A172 (cell line): ENCODE measurements at places on chromosomes 2 and 18. TPM values are rescaled to one million over a fixed set of nuclear protein-coding genes. Genes with fewer than 3 reads are reported as not detected.

GRCh38 chr18:32242395-32242794 lies 52.6 kb downstream of the MEP1B start:
- DNase-seq = no peak

GRCh38 chr2:150640039-150640438 lies 152.6 kb upstream of the RND3 start:
- DNase-seq = no peak

DNA sequence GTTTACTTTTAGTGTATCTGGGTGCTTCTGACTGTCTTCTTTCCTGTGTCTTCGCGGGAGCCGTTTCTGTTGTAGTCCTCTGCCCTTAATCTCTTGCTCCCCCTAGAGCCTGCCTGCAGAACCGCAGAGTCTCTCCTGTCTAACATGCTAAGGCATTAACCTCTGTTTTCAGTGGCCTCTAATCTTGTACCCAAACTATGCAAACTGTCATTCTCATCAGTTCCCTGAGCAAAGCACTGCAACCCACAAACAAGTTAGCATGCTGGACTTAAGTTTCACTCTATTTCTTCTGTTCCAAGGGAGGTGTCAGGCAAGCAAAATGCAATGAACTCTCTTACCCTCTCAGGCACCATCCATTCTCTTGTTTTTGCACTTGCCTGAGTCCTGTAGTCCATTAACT lies 138.4 kb downstream of the OTX1 start:
- DNase-seq = peak; percentile 8

GRCh38 chr2:216858312-216858711 lies 1.6 kb downstream of the TNP1 start:
- no peak for DNase-seq

DNA sequence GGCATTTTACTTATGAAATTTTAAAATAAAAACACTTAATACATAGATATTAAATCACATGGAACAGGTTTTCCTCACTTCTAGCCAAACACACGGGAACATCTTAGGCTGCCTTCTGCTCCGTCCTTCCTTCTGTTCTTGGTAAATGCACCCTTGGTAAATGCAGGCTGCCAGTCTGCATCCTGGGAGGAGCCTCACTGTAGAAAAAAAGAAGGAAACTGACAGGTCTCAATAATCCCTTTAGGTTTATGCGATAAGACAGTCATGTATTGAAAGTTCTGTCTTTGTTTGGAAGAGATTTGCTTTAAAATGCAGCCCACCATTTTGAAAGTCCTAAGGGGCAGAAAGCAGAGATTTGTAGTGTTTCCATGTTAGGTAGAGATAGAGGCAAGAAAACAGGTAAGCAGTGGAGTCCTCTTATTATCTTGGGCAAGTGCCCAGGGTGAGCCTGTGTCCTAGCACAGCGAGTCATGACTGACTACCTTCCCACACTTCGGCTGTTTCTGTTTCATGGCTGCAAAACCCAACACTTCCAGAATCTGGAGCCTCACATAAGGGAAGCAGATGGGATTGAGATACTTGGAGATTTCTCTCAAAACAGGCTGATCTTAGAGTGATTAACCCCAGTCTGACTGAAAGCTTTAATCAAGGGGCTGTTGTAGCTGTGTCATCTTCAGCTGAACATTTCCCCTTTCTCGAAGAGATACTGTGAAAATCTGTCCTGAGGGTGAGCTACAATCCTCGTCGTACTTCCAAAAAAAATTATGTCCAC lies 131.4 kb upstream of the MAP3K20 start:
- DNase-seq = no peak

DNA sequence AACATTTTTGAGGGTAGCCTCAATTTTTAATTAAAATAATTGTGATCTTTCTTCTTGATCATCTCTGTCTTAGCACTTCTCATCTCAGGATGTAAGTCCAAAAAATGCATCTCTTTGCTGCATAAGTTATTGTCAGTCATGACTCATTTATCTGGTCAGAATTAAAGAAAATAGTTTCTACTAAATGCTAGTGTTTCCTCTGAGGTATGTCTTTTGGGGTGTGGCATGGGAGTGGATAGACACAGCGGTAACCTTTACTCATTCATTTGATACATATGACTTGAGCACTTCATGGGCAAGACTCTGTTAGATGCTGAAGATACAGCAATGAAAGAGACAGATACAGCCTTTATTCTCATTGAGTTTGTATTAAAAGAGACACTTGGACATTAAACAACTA lies 284.7 kb downstream of the IRS1 start:
- peak; percentile 64 for DNase-seq

DNA sequence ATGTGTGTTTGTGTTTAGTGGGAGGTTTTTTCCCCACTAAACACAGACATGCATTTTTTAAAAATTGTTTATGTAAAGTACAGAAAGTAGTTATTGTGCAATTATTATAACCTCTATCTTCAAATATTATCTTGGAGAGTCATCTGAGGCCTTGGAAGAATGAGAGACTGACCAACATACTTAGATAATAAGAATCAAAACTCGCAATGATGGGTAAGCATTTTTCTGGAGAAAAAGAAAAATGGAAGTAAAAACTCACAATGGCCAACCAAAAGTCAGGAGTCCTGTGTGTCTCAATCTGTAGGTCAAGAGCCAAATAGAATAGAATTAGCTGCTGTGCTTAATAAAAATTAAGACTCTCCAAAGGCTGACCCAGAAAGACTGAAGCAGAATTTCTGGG lies 43.0 kb downstream of the MEMO1 start:
- no peak for DNase-seq

DNA sequence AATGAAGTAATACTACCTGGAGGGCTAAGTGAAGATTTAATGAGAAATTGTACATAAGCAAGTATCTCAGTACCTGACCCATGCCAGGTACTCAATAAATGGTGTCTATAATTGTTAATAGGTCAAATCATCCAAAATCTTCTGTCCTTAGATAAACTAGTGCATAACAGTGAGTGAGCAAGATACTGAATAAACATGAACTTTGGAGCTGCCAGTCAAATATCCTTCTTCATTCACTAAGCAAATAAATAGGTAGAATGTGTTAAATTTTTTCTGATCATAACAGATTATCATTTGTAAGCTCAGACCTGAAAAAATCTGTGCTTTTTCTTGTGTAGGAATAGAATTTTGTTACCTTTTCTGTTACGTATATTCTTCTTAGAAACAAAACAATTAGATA lies 39.6 kb downstream of the RAB3GAP1 start:
- no peak for DNase-seq

GRCh38 chr2:57850415-57851130 lies 196.0 kb upstream of the VRK2 start:
- DNase-seq = no peak

DNA sequence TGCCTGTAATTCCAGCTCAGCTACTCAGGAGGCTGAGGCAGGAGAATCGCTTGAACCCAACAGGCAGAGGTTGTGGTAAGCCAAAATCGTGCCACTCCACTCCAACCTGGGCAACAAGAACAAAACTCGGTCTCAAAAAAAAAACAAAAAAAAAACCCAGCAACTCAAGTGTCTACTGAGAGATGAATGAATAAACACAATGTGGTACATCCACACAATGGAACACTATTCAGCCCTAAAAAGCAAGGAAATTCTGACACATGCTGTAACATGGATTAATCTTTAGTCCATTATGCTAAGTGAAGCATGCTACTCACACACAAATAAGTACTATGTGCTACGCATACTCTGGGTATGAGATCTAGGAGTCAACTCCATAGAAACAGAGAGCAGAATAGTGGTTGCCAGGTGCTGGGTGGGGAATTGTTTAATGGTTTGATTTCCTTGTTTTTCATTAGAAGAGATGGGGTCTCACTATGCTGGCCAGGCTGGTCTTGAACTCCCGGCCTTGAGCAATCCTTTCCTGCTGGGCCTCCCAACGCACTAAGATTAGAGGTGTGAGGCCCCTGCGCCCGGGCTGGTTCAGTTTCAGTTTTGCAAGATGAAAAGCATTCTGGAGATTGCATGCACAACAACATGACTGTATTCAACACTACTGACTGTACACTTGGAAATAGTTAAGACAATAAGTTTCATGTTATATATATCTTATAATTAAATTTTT lies 15.9 kb downstream of the SMPD4 start:
- DNase-seq = no peak

- no peak for DNase-seq
Measured at GRCh38 chr2:105631922-105632321, 112.8 kb upstream of the NCK2 start.

- no peak for DNase-seq
Measured at GRCh38 chr2:240946654-240947053, 40.5 kb downstream of the CROCC2 start.

DNA sequence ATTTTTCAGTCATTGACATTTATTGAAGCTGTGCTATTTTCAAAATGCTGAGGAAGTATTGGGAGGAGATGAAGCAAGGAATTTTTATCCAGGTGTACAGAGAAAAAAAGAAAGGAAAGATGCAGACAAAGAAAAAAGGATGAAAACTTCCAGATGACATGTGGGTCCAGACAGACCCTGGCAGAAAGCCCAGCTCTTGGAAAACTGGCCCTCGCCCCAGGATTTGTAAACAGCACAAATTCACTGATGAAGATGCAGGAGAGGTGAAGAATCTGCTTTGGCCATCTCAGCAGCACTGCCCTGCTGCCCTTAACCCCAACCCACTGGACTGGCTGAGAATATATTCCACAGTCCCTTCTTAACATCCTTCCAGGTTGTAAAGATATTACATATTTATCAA lies 12.5 kb downstream of the TACR1 start:
- no peak for DNase-seq

DNA sequence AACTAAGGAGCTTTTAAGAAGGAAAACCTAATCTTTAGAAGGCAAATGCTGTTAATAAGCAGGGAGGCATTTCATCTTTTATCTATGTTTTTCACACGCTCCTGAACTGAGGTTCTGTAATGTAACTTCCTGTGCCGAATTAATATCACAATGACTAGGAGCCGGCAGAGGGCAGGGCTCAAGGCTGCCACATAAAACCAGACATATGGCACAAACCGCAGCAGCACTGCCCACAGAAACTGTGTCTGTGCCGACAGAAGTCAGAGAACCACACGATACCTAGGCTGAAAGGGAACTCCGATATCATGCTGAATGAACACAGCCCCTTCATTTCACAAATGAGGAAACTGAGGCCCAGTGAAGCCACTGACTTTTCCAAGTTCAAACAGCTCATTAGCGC lies 112.1 kb downstream of the EIPR1 start:
- no peak for DNase-seq

DNA sequence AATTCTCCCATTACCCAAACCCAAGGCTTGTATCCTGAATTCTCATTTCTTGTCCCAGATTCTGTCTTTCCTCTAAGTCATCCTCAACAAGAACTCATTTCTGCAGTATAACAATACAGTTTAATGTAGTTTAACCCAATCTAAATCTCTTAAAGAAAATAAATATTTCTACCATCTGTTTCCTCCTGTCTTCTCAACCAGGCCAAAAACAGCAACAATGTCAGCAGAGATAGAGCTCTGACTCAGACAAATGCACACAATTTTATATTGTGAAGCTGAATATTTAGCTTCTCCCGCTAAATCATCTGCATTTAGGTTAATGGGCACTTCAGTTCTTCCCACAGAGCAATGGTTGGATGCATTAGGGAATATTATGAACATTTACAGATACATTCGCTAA lies 35.7 kb upstream of the KYNU start:
- DNase-seq = no peak

DNA sequence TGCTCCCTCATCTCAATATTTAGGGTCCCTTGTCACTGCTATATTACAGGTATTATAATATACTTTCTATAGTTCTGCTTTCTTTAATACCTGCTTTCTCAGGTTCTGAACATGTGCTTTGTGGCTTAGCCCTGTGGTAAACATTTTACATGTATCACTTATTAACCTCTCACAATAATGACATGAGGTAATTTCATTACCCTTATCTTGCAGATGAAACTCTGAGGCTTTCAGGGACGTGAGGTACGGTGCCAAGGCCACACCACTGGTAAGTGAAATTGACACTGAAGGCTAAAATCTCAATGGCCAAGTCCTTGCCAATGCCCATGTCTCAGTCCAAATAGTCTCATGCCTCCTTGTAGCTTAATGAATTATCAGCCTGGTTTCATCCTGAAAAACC lies 21.7 kb downstream of the LINC00305 start:
- DNase-seq = no peak

GRCh38 chr2:216916956-216917650 lies 57.2 kb upstream of the TNP1 start:
- no peak for DNase-seq

GRCh38 chr2:133167990-133168389 lies 400.3 kb downstream of the NCKAP5 start:
- DNase-seq = no peak

- no peak for DNase-seq
Measured at GRCh38 chr2:179177694-179178093, 86.9 kb downstream of the SESTD1 start.

- DNase-seq = peak; percentile 29
Measured at GRCh38 chr2:233600386-233600785, 17.0 kb upstream of the UGT1A8 start.

- no peak for DNase-seq
Measured at GRCh38 chr2:37782155-37782673, 110.8 kb upstream of the CDC42EP3 start.

GRCh38 chr2:10300997-10301940 lies 1.4 kb upstream of the HPCAL1 start:
- DNase-seq = no peak

- DNase-seq = no peak
Measured at GRCh38 chr2:104755026-104755878, 98.7 kb upstream of the POU3F3 start.

DNA sequence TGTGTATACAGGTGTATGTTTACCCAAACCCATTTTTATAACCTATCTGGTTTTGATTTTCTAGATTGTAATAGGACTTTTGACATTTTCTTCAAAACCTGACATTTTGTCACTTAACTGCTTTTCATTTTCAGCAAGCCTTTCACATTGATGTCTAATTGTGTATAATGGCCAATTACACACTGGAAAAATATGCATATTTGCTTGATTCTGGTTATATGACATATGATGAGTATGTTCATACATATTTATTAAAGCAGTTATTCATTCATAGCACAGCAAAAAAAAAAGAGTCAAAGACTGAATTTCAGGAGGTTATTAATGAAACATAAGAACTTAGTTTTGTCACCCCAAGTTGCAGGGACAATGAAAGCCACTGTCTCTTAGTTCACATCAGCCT lies 307.7 kb upstream of the TNP1 start:
- no peak for DNase-seq

Gene FZD7
- 8.6 and 10.8 TPM in 2 replicates for total RNA-seq

Gene RGPD3
- total RNA-seq = 0.21 and 0.36 TPM in 2 replicates

Gene CKAP2L
- 18.0 and 21.0 TPM in 2 replicates for total RNA-seq

Gene C2orf78
- total RNA-seq = not detected in 2 replicates

Gene FBLN7
- 1.5 and 2.9 TPM in 2 replicates for total RNA-seq

Gene MROH2A
- total RNA-seq = 0.48 TPM in 1 of 2 replicates, not detected in the other

Gene PPP4R3B
- 58.3 and 58.6 TPM in 2 replicates for total RNA-seq

Gene CDCA7
- 7.5 and 11.4 TPM in 2 replicates for total RNA-seq

Gene UGT1A3
- total RNA-seq = not detected in 2 replicates

Gene HES6
- 28.6 and 31.7 TPM in 2 replicates for total RNA-seq

Gene PDE1A
- total RNA-seq = 1.4 TPM in 1 of 2 replicates, not detected in the other

Gene ERFE
- total RNA-seq = 25.3 and 31.3 TPM in 2 replicates

Gene NAT8
- not detected in 2 replicates for total RNA-seq
